ENCODE measurements at places on chromosomes 16 and 17. TPM values are rescaled to one million over a fixed set of nuclear protein-coding genes. Genes with fewer than 3 reads are reported as not detected.

The VWA3A gene
- total RNA-seq: 0.10 TPM

The CNTNAP4 gene
- total RNA-seq: not detected

The ACD gene
- total RNA-seq: 89.7 TPM

The BAIAP3 gene
- 0.16 TPM for total RNA-seq

The KRTAP4-6 gene
- not detected for total RNA-seq
